ENCODE measurements at places on chromosomes 13 and 19.

DNA sequence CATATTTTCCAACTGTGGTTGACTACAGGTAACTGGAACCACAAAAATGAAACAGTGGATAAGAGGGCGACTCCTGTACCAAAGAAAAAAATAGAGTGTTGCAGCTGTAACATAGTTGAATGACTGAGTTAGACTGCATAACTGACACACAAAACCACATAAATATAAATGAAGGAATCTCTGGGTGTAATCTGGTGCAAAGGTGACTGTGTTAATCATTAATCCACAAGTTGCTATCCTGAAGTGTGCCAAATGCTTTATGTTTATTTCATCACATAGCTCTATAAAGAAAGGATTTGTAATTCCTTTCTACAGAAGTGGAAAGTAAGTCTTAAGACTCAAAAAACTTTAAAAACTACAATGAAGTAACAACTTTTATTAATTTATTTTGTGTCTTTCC is 6.0 kb upstream of the GJB2 start:
- no peak for DNase-seq

DNA sequence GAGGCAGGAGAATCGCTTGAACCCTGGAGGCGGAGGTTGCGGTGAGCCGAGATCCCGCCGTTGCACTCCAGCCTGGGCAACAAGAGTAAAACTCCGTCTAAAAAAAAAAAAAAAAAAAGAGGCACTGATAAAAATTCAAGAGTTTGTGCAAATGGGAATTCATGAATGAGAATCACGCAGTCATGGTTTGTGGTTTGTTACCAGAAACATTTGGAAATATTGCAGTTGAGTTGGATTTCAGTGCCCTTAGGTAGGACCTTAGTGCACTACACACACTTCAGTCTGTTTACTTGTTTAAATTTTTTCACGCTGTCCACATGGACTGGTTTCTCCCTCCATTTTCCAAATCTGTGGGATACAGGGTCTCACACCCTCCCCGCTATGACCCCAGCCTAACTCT is 28.4 kb downstream of the ZNF844 start:
- DNase-seq = no peak

DNA sequence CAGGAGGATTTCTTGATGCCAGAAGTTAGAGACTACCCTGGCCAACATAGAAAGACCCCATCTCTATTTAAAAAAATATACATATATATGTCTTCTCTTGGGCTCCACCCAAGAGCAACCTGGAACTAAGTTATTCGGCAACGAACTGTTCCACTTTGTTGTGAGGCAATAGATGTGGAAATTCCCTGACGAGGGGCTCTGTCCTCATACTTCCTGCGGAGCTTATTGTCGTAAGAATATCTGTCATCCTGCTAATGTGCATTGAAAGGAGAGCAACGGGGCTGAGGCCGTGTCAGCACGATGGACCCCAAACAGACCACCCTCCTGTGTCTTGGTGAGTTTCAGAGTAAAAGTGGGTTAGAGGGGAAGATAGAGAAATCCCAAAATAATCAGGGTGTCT is at the start of gene FCAR:
Gene FCAR, plus strand, starts transcription at position 246 of the 400 bp plus-strand sequence. Its CDS starts 55 bp downstream, at position 301.
- no peak for DNase-seq

- no peak for DNase-seq
Observed at GRCh38 chr13:24081387-24081786, 79.1 kb upstream of the SPATA13 start.

- no peak for DNase-seq
Observed at GRCh38 chr13:26019251-26019650, 32.6 kb downstream of the SHISA2 start.

- no peak for DNase-seq
Observed at GRCh38 chr13:95432141-95432540, 120.4 kb upstream of the CLDN10 start.

- DNase-seq = no peak
Observed at GRCh38 chr13:71677124-71677523, 189.9 kb downstream of the DACH1 start.

DNA sequence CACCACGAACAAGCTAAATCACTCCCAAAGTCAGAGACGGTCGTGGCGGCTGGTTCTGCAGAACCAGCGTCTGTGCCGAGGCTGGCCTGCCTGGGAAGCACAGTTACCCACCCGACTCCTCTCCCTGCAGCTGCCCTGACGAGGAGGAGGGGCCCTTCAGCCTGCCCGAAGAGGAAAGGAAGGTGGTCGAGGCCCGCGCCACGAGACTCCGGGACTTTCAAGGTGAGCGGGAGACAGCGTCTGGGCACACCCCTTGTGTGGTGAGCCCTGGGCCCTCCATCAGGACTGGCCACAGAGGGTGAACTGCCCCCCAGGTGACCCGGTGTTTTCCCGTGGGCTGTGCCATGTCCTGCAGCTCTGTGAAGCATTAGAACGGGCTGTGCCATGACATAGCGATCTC is 29.1 kb downstream of the PEX11G start:
- no peak for DNase-seq

DNA sequence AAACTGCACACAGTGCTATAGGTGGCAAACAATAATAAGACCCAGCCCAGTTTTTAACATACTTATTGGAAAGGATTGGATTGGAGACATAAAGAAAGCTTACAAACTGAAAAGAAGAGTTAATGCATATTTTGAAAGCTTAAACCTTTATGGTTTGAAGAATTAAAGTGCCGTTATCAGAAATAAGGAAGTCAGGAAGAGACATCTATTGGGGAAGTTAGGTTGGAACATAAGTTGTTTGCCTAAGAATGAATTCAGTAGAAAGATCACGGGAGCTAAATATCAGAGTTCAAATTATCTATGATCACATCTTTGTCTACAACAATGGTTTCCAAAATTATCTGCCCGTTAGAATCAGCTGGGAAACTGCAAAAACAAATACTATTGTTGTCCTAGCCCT is 767.9 kb downstream of the PCDH9 start:
- no peak for DNase-seq

GRCh38 chr13:109043636-109044035 is 414.2 kb downstream of the MYO16 start:
- no peak for DNase-seq

DNA sequence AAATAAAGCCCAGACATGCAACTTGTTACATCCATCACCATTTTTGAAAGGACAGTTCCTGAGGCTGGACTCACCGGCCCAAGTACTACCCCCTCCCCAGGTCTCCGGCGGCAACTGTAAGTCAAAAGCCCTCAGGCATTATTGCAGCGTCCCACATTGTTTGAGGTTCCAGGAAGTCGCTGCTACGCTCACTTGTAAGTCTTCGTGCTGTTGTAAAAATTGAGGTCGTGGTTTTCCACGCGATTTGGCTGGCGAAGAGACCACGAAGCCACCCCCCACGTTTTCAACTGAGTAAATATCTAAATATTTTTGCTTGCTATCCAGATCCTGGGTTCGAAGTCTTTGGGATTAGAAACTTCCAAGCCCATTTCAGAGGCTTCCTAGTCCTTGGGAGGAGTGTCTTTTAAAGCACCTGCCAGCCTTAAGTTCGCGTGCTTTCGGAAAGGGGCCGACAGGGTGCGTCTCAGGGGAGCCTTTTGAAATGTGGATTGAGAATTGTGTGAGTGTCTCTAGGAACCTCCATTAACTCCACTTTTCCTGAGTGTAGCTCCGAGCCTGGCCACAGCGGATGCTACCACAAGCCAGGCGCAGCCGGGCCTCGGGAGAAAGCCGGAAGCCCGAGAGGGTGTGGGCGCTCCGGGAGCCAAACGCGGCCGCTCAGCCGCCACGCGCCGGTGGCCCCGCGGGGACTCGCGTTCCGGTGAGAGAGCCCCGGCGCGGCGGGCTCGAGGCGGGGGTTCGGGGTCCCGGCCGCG is 434 bp upstream of the FNDC3A start:
- no peak for DNase-seq
